Activated naive CD8-positive, alpha-beta T cell treated with anti-CD3 and anti-CD28 coated beads, Interleukin-2, amount 50 U/mL, for 16 hours (primary cell): ENCODE measurements at places on chromosomes 7 and 10.

GRCh38 chr7:7099584-7100014 lies 82.7 kb upstream of the C1GALT1 start:
- DNase-seq, result no peak

- no peak for DNase-seq
These were observed 53.8 kb upstream of the AGK start for GRCh38 chr7:141497391-141497790.

DNA sequence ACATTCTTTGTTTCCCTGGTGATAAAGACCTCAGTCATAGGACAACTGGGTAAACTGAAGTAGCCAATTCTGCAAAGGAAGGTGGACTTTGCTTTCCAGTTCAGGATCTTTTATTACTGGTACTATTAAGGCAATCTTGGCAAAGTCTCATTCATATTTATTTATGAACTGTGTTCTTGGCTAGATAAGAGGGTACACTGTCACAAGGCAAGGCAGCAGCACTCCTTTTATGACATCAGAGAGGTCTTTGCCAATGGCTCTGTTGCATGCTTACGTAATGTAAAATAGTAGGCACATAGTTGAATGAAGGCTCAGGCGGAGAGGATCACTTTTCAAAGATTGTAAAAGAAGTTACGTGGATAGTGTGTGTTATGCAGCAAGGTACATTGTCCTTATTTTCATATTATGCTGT lies 63.7 kb upstream of the PDK4 start:
- DNase-seq, result no peak

- DNase-seq, result no peak
These were observed 483.0 kb upstream of the PFKP start for GRCh38 chr10:2584385-2584784.

GRCh38 chr7:48742079-48742798 lies 182.1 kb upstream of the CDC14C start:
- no peak for DNase-seq

- DNase-seq, result no peak
These were observed 69.0 kb downstream of the HACD1 start for GRCh38 chr10:17548162-17548561.

- DNase-seq, result no peak
These were observed 10.5 kb upstream of the TTYH3 start for GRCh38 chr7:2621061-2621828.

- no peak for DNase-seq
These were observed 16.7 kb upstream of the SUN1 start for GRCh38 chr7:815284-816216.

DNA sequence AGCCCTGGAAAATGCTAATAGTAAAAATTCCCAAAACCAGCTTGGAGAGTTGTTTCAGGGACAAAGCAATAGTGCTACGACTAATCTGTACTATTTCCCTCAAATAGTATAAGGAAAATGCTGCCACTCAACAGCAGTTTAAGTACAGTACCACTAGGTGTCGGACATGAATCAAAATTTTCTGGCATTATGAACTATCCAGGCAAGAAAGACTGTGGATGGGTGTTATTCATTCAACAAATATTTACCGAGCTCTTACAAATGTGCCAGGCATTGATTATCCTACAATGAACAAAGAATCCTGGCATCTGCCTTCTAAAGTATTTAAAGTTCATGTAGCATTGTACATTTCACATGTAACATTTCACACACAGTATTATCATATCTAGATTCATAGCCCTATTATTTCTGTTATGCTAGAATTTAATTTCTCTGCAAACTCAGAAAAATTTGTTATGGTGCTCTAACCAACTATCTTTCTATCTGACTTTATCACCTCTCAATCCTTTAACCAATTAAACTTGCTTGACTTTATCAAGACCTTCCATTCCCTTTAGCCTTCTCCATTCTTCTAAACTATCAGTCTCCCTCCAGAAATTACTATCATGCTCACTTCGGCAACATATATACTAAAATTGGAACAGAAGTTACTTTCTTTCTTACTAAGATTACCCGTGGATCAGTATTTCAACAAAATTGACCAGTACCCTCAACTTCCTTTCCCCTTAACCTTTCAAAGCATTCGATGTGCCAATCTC lies 80.6 kb downstream of the ARHGAP21 start:
- no peak for DNase-seq

GRCh38 chr10:34696423-34696822 lies 118.7 kb downstream of the PARD3 start:
- no peak for DNase-seq

- no peak for DNase-seq
These were observed 8.2 kb downstream of the YME1L1 start for GRCh38 chr10:27145937-27146336.

- no peak for DNase-seq
These were observed 9.4 kb downstream of the BLNK start for GRCh38 chr10:96261930-96262329.

- no peak for DNase-seq
These were observed 290.8 kb downstream of the NXPH1 start for GRCh38 chr7:8724080-8724718.

DNA sequence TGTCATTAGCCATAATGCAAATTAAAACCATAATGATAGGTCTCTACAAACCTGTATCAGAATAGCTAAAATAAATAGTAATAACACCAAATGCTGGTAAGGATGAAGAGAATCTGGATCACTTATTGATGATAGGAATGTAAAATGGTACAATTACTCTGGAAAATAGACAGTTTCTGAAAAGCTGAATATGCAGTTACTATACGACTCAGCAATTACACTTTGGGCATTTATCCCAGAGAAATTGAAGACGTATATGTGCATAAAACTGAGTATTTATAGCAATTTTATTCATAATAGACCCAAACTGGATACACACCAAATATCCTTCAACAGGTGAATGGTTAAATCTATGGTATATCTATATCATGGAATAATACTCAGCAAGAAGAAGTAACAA lies 7.9 kb downstream of the RPA3 start:
- DNase-seq, result no peak

DNA sequence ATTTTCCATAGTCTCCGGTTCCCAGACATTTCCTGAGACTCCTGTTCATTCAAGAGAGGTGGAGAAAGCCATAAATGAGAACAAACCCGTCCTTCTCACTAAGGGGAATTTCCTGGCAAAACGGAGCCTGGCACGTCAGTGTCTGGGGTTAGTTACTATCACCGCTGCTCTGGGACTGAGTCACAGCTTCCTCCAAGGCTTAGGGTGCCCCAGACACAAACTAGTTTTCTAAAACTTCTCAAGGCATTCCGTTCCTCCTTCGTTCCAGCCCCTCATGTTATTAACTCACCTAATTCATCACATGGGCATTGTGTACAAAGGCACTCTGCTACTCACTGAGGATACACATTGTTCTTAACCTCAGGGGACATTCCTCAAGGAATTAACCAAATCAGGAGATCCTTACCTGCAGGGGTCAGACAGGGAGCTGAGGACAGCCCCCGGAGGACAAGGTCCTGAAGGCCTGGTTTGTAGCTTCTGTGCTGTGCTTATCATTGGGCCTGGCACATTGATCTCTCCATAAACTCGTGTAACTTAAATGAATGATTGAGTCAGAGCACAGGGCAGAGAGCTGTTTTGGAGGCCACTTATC lies 103.0 kb upstream of the KLF6 start:
- no peak for DNase-seq

- no peak for DNase-seq
These were observed 36.5 kb downstream of the CPXM2 start for GRCh38 chr10:123855008-123855684.

GRCh38 chr10:90775351-90776028 lies 82.3 kb downstream of the HTR7 start:
- no peak for DNase-seq

DNA sequence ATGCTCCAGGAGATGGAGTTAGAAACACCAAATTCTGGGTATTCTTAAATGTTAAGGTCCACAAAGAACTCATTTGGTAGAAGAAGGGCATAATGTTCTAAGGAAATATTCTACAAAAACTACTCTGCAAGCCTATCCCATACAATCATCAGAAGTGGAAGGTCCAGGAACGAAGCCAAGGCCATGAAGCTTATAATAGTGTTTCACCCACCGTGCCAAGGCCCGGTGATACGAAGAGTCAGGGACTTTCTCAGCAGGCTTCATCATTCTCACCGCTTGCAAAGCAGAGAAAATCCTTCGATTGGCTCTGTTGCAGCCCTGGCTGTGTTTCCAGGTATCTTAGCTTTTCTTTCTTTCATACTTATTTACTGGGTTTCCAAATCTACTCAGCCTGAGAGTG lies 351.9 kb upstream of the CELF2 start:
- no peak for DNase-seq

DNA sequence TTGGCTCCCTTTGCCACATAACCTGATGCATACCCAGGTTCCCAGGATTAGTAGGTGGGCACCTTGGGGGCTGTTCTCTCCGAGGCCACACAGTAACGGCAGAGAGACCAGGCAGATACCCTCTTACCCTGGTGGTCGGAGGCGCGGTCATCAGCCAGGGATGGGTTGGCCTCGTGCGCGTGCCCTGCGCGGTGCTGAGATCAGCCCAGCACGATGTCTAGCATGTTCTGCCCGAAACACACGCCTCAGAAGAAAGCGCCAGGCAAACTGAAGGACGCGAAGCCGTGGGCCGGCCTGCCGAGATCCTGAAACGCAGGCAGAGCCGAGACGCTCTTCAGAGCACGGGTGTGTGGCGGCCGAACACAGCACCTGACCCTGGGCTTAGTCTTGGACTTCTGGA lies 34.7 kb upstream of the CFAP46 start:
- no peak for DNase-seq

- no peak for DNase-seq
These were observed 66.9 kb downstream of the GALNT17 start for GRCh38 chr7:71198887-71199286.

DNA sequence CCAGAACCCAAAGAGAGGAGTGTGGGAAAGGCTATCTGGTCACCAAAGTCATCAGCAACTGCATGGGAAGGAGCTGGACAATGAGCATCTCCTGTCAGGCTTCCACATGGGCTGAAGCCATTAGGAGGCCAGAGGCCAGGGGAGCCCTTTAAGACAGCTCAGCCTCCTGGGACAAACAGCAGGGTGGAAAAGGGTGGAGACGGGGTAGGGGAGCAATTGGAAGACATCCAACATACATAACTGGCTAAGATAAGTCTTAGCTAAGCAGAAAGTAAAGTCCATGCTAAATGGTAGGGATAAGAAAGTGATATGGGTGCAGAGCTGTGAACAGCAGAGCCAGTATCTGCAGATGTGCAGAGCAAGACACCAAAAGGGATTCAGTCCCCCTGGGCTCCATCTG lies 1.5 kb upstream of the OAT start:
- DNase-seq, result no peak

- DNase-seq, result no peak
These were observed 211.3 kb downstream of the SKIDA1 start for GRCh38 chr10:21314111-21314626.

- no peak for DNase-seq
These were observed 141.3 kb downstream of the CFTR start for GRCh38 chr7:117621075-117621618.

DNA sequence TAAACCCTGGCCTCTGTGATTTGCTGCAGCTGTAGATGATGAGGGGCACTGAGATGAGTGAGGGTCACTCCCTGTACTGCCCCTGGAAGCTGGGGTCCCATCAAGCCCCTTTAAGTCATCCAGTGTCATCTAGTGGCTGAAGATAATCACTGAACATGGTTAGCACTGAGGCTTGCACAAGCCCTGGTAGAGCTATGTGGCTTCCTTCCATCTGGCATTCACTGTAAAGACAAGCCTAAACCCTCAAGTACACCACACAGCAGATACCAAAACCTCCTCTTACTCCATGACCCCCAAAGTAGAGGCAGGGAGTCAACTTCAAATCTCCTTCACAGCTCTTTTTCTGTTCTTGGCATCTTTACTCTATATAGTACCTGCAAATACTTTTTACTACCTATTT lies 72.7 kb upstream of the MRLN start:
- no peak for DNase-seq

DNA sequence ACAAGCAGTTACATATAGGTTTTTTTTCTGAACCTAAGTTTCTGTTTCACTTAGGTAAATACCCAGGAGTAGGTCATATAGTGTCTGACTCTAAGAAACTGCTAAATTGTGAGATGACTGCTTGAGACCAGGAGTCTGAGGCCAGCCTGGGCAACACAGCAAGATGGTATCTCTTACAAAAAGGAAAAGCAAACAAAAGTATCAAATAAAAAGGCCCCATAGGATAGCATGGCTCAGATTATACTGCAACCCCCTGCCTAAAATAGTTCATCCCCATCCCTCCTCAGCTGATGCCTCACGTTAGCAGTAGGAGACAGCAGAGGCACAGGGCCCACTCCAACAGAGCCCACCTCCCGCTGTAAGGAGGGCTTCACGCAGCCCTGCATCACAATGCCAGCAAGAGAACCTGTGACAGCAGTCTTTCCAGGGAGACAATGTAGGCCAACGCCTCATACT lies 90.3 kb downstream of the SRPK2 start:
- DNase-seq, result no peak

DNA sequence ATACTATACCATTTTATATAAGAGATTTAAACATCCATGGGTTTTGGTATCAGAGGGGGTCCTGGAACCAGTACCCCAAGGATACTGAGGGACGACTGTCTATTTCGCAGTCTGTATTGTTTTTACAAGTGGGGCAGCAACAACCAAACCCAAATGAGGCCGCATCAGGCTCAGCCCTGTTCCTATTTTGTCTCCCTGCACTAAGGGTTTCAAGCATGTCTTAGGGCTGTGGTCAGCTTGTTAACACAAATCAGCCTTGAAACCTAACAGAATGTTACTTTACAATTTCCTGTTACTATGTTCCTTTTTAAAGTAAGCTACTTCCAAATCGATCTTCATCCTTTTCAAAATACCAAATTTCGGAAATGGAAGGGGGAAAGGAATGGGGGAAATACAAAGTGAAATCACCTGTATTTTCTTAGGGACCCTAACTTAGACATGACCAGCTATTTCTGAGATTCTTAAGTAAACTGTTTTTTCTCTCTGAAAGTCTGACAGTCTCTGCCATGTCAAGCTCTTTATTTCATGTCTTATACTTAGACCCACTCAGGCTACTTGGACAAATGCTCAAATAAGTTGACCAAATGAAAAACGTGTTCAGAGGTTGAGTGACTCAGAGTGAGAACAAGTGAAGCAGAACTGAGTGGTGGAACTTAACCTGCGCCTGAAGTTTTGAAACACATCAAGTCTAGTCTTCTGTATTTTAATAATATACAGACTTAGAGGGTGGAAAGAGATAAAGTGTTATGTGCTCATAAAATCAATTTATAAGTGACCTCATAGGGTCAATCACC lies 75.8 kb downstream of the C1GALT1 start:
- no peak for DNase-seq

- DNase-seq, result no peak
These were observed 86.6 kb upstream of the CYTH3 start for GRCh38 chr7:6359021-6359420.

DNA sequence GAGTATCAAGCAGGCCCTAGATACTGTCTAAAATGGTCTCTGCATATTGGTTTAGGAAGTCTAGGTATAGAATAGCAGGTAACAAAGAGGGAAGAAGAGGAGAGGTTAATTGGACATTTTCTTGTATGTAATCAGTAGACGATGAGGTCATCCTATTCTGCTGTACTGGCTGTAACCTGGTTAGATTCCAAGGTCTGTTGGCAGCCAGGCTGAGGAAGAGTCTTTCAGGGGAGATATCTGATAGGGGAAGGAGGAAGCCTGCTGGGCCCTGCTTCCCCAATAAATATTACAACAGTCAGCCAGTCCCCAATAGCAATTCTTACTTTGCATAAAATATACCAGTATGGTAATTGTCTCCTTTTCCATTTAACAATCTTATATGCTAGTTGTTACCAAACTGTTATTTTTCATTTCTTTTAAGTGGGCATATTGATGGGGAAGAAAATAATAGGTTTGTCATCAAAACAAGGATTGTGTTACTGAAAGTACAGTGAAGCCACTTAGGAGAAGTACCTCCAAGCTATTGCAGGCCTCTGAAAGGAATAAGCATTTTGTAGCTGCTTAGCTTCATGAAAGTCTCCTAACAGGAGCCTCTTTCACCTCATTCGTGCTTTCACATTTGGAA lies 186.4 kb downstream of the LRRC4 start:
- no peak for DNase-seq
